ENCODE measurements at places on chromosomes 6 and 20. TPM values are rescaled to one million over a fixed set of nuclear protein-coding genes. Genes with fewer than 3 reads are reported as not detected.

DNA sequence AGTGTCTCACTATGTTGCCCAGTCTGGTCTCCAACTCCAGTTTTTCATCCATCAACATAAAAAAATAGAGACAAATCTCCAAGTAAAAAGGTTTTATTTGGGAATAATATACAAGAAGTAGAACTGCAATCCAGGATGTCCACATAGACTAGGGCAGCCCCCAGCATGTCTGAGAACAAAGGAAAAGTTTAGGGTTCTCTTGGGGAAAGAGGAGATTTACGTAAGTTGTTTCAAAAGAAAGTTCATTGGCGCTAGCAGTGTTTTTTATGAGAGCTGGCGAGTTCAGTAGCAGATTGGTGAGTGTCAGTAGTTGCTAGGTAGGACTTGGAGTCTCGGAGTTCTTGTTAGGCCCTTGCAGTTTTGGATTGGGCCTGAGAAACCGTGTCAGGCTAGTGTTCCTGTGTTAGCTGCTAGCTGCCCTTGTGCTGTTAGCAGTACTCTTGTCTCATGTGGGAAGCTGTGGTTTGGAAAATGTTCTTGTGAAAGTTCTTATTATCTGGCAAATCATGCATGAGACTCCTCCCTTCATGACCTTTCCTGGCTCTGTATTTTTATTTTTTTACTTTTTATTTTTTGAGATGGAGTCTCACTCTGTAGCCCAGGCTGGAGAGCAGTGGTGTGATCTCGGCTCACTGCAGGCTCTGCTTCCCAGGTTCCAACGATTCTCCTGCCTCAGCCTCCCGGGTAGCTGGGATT, 24.7 kb downstream of the TTLL9 start:
- DNase-seq: peak; percentile 75

Gene HTR1E
- not detected for total RNA-seq

DNA sequence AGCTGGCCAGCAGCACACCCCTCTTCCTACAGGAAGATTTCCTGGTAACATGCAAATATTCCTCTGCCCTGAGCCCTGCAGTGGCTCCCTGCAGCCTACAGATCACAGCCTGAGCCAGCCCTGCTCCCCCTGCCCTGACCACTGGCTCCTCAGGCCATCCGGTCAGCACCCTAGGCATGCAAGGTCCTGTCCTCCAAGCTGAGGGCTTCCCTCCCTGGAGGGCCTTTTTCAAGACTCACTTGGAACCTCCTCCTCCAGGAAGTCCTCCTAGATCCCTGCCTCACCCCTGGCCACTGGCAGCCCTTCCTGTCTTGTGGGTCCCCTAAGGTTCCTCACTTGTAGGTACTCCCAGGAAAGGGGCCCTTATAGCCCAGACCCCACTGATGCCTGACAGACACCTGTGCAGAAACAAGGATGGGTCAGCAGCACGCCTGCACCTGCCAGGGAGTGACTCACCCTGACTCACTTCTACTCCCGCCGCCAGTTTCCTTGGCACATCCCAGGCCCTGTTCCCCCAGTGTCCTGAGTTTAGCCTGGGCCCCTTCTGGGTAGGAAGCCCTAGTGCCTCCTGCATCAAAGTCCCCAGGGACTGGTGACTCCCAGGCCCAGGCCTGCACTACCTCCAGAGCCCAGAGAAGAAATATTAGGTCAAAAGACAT, 3.2 kb downstream of the SLC4A11 start:
- DNase-seq: peak; percentile 78

GRCh38 chr20:61510778-61511330, 258.8 kb downstream of the CDH4 start:
- DNase-seq: no peak

GRCh38 chr6:10518557-10519407, 2.4 kb upstream of the GCNT2 start:
- peak; percentile 73 for DNase-seq

Gene DEFB124
- total RNA-seq: not detected

GRCh38 chr20:33401921-33402369, 626 bp upstream of the CDK5RAP1 start:
- no peak for DNase-seq

DNA sequence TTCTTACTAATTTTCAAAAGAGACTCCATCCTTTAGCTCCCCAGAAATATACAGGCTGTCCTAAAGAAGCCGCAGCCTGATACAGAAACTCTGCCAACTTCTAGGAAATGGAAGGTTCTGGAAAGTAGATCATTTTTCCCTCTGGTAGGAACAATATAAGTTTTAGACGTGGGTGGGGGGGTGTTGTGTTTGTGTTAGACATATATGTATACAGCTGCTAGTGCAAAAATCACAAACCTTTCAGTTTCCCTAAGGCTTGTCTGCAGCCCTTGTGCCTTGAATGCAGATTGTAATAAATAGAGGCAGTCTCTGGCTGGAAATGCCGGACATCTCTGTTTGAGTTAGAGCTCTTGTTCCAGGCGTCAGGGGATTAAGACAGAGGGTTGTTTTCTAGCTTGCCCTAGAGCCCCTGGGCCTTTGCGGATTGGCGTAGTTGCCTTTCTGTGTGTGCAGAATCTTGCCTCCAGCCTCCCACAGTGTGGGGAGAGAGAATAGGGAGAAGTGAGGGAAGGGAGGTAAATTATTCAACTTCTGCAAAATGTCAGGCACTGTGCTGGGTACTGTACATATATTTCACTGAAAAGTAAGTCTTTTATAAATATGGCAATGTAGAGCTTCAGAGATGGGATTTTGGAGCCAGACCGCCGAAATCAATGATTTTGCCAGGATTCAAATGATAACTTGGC, 269.7 kb downstream of the PRL start:
- DNase-seq: no peak

GRCh38 chr6:159008656-159009288, 8.8 kb upstream of the RSPH3 start:
- peak; percentile 47 for DNase-seq

Gene KHDRBS2
- not detected for total RNA-seq

Gene AVP
- not detected for total RNA-seq

DNA sequence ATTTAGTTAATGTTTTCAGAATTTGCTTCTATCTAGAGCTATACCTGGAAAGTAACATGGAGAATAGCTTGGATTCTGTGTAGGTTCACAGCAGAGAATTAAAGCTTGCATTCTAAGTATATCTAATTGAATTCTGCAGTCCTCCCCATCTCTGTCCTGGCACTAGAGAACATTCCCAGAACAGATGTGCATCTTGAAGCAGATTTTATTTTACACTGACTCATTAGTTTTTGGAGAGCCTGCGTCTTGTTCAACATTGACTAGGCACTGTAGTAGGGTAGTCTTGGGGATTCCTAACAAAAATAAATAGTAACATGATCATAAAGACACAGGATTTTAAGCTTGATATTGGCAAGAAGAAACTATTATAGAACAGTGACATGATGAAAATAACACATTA, 36.2 kb upstream of the BAG2 start:
- no peak for DNase-seq

GRCh38 chr6:33589731-33590530, 9.9 kb upstream of the BAK1 start:
- peak; percentile 99 for DNase-seq

- DNase-seq: peak; percentile 93
Observed at GRCh38 chr6:133644892-133645619, 243.9 kb upstream of the TCF21 start.

DNA sequence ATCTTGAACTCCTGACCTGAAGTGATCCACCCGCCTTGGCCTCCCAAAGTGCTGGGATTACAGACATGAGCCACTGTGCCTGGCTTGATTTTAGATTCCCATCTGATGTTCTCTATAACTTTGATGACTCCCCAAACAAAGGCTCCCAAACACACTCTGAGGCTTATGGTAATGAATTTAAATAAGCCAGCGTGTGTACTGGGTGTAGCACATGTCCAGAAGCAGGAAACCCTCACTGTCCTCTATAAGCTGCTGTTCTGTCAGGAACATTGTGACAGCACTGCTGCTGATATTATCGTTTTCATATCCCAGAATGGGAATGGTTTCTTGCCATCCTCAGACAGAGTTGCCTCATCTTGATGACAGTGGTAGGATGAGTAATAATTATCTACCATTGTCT, 54.1 kb upstream of the SALL4 start:
- no peak for DNase-seq

GRCh38 chr6:71029555-71029954, 72.7 kb upstream of the B3GAT2 start:
- DNase-seq: peak; percentile 7

Gene LHFPL5
- total RNA-seq: not detected

- DNase-seq: peak; percentile 91
Observed at GRCh38 chr6:73694711-73695411, 1.1 kb upstream of the CD109 start.

Gene LPIN3
- 0.76 TPM for total RNA-seq

GRCh38 chr6:47267301-47267700, 42.4 kb downstream of the TNFRSF21 start:
- peak; percentile 69 for DNase-seq

DNA sequence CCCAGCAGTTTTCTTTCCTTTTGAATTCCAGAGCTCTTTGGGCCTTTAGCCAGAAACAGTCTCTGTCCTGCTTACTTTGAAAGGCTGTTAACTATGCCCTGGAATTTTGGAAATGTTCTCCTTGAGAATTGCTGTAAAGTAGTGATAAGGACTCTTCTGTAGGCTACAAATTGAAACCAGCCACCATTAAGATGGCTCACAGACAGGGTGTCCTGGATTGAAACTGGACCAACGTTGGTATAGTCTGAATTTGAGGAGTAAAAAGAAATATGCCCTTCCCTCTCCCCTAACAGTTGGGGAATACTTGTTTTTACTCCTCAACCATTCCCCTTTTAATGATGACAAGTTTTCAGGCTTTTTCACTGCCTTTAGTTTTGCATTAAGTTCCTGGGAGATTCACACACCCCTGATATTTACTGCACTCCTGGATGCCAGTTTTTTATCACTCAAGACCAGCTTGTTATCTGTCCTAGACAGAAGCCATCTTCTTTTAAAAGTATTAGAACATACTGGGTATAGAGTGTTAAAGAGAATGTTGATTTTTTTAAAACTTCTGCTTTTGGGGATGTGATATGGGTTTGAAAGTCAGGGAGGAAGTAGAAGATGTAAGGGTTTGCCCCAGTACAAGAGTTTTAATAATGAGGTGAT, 21.9 kb downstream of the TOP1 start:
- DNase-seq: peak; percentile 52

DNA sequence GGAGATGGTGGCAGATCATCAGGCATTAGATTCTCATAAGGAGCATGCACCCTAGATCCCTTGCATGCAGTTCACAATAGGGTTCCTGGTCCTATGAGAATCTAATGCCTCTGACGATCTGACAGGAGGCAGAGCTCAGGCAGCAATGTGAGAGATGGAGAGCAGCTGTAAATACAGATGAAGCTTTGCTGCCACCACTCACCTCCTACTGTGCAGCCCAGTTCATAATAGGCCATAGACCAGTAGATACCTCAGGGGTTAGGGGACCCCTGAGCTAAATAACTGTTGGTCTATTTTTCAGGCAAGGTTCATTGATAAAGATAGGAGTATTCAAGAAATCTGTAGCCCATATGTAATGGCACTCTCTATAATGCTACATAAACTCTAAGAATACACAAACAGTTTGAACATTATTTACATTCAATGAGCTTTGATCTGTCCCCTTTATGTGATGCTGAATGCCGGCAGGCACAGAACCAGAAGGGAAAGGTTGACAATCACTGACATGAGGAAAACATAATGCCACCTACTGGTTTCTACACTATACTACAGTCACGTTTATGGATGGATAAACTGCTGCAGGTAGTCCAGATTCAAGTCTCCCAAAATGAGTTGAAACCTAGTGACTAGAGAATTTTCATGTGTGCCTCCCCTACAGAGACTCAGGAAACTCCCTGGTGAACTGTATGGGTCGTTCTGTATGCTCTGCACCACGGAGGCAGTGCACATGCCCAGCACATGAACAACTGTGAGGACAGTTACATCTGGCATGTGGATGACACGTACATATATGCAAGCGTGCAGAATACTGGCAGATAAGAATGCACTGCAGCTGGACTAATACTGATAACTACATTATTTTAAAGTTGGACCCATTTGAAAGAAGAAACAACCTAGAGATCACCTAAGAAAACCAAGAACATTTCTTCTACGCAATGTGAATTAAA, 72.0 kb downstream of the DST start:
- peak; percentile 39 for DNase-seq

- peak; percentile 79 for DNase-seq
Observed at GRCh38 chr6:68343901-68344300, 291.2 kb upstream of the ADGRB3 start.

- no peak for DNase-seq
Observed at GRCh38 chr6:137921823-137922222, 54.8 kb downstream of the TNFAIP3 start.

Gene KIF25
- total RNA-seq: not detected

DNA sequence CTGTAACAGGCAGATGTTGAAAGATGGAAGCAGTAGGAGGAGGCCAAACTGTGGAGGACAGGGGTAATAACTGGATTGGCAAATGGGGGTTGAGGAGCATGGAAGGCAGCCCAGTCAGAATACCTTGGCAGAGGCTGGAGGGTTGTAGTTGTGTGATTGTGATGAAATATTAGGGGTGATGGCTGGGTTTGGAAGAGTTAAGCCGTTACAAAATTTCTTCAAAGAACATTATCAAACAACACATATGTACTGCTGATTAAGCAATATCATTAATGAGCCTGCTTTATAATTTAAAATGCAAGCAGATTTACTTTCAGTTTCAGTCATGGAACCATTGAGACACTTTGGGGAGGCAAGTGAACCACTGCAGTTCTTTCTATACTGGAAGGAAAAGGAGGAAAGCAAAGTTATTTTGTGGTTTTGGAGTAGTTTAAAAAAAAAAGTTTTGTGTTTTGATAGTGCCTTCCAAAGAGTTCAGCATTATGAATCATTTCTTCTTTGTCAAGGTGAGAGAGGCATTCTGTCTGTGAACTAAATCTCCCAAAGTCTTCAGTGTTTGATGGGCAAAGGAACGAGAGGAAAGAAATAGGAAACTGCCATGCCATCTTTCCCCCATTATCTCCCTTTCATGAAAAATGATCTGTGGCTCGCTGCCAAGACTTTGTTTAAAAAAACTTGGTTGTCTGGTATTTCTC, 20.7 kb downstream of the FOXO3 start:
- peak; percentile 92 for DNase-seq

Gene USP49
- total RNA-seq: 3.6 TPM

- peak; percentile 33 for DNase-seq
Observed at GRCh38 chr6:117317261-117317660, 51.9 kb downstream of the VGLL2 start.

DNA sequence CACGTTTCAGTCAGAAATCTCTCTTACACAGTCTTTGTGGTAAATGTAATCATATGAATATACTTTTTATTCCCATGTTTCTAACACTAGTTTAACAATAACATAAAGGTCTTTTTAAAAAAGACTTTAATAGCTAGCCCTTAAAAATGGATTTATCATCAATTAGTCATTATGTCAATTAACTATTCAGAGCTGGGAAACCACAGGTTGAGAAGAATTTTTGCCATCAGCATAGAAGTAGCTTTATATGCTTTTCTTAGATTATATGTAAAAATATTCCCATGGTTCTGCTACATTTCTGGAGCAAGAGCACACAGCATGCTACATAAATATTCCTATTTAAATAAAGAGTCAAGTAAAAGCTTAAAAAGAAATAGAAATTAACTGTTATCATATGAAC, 35.5 kb downstream of the ASCC3 start:
- no peak for DNase-seq

All from M059J (cell line).